ENCODE measurements at places on chromosomes 1 and 21.

GRCh38 chr1:31712630-31713029 is 8.8 kb upstream of the COL16A1 start:
- DNase-seq, result no peak

- DNase-seq, result no peak
Observed at GRCh38 chr1:38329644-38330043, 283.1 kb upstream of the POU3F1 start.

DNA sequence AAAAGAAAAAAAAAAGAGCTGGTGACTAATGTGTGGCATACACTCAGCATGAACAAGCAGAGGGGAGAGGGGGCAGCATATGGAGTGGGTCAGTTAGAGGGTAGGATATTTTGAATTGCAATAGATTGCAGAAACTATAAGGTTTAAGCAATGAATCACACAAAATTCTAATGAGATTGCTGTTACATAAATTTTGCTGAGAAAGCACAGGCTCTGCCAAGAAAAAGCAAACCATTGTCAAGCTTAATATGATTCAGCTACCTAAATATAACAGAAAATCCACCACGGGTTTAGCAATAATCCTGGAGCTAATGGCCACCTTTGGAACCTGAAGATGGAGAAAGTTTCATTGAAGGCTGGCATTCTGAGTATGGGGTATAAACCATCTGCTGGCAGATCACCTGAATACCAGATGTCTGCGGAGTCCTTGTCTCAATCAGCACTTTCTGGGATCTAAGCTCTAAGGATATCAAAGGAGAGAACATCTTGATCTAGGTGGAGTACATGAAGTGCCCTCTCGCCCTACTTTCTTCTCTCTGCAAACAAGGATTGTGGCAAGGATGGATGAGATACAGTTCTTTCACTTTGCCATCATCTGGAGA is 30.3 kb upstream of the ANGPTL7 start:
- no peak for DNase-seq

GRCh38 chr1:29311352-29312030 is 75.2 kb downstream of the PTPRU start:
- no peak for DNase-seq

DNA sequence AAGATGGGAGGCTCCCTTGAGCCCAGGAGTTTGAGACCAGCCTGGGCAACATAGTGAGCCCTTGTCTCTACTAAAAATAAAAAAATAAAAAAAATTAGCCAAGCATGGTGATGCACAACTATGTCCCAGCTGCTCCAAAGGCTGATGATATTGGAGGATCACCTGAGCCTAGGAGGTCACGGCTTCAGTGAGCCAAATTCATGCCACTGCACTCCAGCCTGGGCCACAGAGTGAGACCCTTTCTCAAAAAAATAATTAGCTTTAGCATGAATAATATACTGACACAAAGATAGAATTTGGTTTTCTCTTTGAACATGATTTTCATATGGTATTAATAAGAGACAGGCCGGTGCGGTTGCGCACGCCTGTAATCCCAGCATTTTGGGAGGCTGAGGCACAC is 88.8 kb downstream of the DESI2 start:
- no peak for DNase-seq

- no peak for DNase-seq
Observed at GRCh38 chr1:193794239-193794638, 607.8 kb upstream of the B3GALT2 start.

All from DMS153 (cell line).